ENCODE measurements at places on chromosomes 3 and 15. TPM values are rescaled to one million over a fixed set of nuclear protein-coding genes. Genes with fewer than 3 reads are reported as not detected.

- no peak for ATAC-seq
Measured at GRCh38 chr3:55818485-55818884, 331.4 kb upstream of the WNT5A start.

DNA sequence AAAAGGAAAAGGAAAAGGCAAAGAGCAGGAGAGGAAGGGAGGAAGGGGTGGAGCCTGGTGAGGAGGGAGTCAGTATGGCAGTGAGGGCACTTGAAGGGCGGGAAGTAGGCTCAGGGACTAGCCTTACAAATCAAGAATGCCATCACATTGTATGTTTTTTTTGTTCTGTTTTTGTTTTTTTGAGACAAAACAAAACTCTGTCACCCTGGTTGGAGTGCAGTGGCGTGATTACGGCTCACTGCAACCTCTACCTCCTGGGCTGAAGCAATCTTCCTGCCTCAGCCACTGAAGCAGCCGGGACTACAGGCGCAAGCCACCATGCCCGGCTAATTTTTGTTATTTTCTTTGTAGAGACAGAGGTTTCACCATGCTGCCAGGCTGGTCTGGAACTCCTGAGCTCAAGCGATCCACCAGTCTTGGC, 10.5 kb upstream of the PIK3CB start:
- ATAC-seq, result no peak

Gene TASOR
- total RNA-seq, result 50.3 TPM

DNA sequence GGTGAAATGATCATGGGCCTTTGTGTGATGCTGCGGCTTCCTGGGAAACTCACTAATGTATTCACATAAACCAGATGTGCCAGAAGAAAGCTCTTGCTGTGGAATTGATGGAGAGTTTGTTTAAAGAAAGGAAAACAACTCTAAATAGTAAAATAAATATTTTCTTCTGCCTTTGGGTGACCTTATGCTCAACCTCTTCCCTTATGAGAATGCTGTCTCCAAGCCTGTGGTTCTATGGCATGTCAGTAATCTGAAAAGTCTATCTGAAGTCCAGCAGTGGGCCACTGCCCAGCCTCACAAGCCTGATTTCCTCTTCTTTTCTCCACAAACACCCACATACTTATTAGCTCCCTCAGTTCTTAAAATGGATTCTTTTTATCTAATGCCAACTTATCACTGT, 49.9 kb upstream of the PHLDB2 start:
- no peak for ATAC-seq

- ATAC-seq, result no peak
Measured at GRCh38 chr3:106514431-106514830, 645.6 kb upstream of the CBLB start.

DNA sequence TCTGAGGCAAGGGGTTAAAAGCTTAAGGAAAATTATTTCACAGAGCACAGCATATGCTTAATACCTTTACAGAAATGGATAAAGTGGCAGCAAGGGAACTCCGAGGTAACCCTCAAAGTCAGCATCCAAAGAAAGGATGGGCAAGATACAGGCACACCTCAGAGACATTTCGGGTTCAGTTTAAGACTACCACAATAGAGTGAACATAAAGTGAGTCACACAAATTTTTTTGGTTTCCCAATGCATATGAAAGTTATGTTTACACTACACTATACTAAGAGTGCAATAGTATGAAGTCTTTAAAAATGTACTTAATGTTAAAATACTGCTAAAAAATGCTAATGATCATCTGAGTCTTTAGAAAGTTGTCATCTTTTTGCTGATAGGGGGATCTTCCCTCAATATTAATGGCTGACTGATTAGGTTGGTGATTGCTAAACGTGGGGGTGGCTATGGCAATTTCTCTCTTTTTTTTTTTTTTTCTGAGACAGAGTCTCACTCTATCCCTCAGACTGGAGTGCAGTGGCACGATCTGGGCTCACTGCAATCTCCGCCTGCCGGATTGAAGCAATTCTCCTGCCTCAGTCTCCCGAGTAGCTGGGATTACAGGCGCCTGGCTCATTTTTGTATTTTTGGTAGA, 10.0 kb downstream of the UBR1 start:
- ATAC-seq, result no peak

DNA sequence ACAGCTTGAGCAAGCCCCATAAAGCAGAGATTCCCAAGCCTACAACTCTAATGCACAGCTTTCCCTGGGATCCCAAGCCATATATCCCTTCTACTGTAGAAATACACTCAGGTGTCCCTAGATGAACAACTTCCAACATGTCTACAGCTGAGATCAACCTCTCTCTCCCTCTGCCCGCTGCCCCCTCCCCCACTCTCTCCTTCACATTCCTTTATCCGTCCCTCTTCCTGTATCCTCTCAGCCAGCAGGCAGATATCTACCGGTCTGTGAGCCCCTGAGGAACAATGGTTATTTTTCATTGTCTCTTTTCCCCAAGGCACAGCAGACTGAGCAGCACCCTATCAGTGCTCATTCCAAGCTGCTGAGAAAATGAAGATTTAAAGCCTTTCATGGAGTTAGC, 138.6 kb downstream of the SUCLG2 start:
- no peak for ATAC-seq

DNA sequence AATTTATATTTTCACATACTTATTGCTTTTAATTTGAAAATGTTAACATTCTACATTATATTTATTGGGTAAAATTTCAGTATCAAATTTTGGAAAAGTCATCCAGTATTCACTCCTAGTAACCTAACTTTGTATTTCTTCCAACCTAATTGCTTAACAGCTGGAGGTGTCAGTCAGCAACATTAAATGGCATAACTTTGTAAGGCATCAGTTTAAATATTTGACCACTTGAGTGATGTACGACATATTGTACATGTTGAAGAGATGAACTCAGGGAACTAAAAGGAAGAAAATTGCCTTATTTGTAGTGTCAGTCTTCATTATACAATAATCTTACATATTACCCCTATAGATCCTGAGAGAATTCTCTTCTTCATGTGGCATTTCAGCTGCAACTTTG, 326.8 kb downstream of the NAALADL2 start:
- no peak for ATAC-seq

DNA sequence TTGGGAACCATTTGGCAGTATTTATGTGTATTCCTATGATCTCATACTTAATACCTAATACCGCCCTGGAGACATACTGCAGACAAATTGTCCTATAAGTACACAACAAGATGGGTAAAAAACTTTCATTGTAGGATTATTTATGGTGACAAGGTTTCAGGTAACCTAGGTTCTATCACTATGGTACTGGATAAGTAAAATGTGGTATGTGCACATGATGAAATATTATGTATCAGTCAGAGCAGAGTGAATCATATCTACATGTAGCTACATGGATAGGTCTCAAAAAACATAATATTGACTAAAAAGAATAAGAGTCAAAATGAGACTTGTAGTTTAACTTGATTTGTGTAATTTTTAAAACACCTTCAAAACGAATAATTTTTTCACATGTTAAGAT, 147.8 kb downstream of the LEKR1 start:
- ATAC-seq, result no peak

- ATAC-seq, result peak; percentile 53
Measured at GRCh38 chr3:195101001-195101583, 169.9 kb downstream of the XXYLT1 start.

DNA sequence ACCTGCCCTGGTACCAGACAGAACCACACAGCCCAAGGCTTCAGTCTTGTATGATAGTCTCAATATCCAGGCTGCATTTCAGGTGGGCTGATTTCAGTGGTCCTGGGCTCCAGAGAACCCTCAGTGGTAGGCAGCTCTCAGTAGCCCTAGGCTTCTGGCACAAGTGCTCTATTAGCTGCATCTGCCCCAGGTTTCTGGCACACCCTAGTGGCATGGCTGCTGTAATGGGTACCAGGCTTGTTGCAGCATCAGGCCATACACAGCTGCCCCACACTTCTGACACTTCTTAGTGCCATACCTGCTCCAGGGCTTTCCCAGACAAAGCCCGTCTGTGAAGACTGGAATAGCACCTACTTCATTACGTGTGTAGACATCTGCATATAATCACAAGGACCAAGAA, 1062.2 kb upstream of the EPHA6 start:
- no peak for ATAC-seq

DNA sequence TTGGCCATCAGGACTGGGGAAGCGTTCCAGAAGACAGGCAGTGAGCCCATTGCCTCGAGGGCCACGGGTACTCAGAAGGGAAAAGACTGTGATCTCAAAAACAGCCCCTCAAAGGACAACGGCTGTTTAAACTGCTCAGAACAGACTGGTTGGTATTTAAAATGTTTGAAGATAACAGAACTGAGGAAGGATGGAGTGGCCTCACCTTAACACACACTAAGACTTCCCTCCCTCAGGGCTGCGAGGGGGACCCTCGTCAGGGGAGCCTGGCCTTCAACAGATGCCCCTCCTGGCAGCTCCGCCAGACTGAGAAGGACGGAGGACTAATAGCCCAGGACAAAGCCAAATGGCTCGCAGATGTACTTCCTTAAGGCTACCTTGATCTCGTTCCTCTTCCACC, 2.6 kb downstream of the STIMATE start:
- no peak for ATAC-seq

- ATAC-seq, result no peak
Measured at GRCh38 chr3:13047296-13048165, 25.7 kb downstream of the IQSEC1 start.

DNA sequence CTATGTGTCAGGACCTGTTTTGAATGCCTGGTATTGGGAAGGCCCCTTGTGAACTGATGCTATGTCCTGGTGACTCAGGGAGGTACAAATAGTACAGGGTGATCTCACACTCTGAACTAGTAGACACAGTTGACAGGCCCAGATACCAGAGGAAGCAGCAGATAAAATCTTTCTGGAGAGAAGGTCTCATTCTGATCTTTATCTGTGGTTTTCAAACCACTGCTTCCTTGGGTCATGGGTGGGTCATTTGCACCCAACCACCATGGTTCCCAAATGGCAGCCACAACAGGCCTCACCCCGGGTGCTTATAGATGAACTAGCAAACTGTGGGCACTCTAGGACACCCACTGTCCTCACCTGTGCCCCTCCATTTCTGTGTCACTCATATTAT, 43.4 kb downstream of the PXYLP1 start:
- ATAC-seq, result no peak

Gene FGD5
- 4.8 TPM for total RNA-seq

Gene RAB6B
- 45.5 TPM for total RNA-seq

DNA sequence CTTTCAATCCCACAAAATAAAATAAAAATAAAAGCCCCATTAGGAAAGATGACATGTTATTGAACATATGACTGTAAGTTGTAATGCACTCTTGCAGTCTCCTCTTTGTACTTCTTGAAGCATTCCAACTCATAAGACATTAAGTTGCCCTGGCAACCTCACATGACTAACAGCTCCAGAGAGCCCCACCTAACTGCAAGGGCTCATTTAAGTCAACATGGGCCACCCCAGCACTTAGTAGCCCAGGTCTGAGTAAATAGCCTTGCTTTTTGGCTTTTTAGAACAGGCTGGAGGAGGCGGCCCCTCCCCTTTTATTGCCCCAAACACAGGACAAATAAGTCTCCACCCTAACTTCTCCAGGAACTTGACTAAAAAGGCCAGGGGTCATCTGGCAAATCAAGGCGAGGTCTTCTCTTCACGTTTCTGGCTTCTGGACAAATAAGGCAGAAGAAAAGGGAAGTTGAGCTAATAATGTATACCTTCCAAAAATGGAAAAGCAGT, 135.1 kb downstream of the TMCO5A start:
- ATAC-seq, result peak; percentile 57

Gene GPR62
- 0.43 TPM for total RNA-seq

DNA sequence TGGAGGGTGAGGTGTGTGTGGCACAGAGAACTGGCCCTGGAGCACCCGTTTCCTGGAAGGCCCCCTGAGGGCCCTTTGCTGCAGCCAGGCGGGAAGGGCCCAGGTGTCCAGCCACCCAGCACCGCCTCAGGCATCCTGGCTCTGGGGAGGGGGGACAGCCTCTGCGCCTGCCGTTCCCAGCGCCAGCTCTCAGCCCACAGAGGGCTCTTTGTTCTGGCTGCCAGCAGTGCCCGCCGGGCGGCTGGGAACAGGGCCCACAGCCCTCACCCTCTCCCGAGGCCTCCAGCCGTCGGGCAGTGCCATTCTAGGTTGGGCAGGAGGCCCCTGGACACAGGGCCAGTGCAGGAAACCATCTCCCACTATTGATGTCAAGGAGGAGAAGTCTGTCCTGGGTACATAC, 8.3 kb downstream of the SLC38A3 start:
- no peak for ATAC-seq

GRCh38 chr3:14377838-14378169, 24.6 kb upstream of the SLC6A6 start:
- no peak for ATAC-seq

DNA sequence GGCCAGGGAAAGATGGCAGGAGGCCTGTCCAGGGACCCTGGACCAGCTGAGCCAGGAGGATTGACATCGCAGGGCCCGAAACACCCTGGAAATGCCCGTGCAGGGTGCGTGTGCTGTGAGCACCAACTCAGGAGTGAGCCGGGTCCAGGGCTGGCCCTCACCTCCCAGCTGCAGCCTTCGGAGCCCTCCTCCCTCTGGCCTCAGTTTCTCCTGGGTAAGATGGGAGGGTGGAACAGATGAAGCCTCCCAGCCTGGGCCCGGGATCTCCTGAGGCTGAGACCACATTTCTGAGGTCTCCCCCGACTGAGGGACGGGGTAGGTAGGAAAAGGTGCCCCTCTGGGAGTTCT, 5.3 kb upstream of the CALML4 start:
- no peak for ATAC-seq

Gene SCAPER
- total RNA-seq, result 34.2 TPM

Gene BCHE
- total RNA-seq, result 38.6 TPM

Gene GASK1A
- total RNA-seq, result 6.2 TPM

- no peak for ATAC-seq
Measured at GRCh38 chr15:67161412-67161811, 93.0 kb downstream of the AAGAB start.

Gene NOX5
- 0.07 TPM for total RNA-seq

GRCh38 chr15:25797936-25798901, 64.9 kb downstream of the ATP10A start:
- peak; percentile 88 for ATAC-seq

DNA sequence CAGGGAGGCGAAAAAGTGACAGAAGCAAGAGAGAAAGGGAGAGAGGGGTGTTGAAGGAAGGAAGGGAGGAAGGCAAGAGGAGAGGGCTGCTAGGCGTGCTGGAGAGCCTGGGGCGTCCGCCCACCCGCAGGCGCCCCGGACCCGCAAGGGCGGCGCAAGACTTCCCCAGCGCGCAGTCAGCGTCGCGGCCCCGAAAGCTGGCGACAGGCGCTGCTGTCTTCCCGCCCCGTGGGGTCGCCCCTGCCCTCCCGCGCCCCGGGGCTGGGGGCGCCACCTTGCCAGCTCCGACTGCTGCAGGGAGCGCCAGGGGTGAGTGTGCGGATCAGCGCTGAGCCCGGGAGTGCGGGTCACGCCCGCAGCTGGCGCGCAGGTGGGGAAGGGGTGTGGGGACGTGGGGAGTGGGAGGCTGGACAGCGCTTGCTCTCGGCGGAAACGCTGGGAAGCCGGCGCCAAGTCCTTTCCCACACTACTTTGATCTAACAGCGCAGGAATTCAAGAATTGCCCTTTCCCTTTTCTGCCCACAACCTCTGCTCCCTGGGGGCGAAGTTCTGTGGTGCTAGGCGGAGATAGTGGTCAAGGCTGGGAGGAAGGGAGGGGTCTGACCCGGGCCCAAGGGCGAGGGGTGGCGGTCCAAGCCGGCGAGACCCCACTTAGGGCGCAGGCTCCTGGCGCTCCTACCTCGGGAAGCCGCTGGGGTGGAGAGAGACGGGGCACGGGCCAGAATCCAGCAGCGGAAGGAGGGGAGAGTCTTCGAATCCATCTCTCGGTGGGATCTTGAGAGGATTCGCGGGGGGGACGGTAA, 266.1 kb downstream of the CGGBP1 start:
- peak; percentile 96 for ATAC-seq

All from motor neuron (in vitro differentiated cells).